ENCODE measurements at places on chromosomes 2 and 18.

DNA sequence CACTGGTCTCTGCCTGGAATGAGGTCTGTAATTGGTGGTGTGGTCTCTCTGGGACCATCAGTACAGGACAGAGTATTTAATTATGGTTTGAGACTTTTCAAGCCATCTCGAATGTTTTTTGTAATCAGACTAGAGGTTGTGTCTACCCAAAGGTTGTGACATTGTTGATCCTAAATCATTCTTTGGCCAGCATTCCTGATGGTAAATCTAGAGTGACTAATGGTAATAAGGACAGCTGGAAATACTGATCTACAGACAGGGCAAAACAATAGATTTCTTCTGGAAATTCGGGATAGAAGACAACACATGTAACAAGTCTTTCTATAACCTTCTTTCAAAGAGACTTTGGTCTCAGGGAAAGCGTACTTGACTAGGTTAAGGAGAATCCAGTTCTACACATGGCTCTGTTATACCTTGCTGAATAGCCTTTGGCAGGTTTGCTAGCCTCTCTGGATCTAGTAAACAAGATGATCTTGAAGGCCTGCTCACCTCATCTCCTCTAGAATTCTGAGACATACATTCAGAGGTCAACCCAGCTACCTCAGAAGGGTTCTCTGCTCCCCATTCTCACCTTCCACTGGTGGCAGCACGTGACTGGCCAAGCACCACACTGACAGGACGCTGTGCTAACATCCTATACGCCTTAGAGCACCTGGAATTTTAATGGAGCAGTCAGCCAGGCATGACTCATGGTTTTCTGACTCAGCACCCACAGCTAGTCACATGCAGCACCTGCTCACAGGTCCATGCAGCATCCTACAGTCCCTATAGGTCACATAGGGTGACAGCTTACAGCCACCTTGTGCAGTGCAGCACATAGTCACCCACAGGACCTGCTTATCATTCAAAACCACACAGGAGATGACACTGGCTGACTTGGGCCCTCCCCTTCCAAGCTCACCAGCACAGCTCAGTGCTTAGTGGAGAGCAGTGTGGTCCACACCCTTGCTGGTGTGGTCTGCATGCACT, 12.2 kb downstream of the PLB1 start:
- DNase-seq = no peak

DNA sequence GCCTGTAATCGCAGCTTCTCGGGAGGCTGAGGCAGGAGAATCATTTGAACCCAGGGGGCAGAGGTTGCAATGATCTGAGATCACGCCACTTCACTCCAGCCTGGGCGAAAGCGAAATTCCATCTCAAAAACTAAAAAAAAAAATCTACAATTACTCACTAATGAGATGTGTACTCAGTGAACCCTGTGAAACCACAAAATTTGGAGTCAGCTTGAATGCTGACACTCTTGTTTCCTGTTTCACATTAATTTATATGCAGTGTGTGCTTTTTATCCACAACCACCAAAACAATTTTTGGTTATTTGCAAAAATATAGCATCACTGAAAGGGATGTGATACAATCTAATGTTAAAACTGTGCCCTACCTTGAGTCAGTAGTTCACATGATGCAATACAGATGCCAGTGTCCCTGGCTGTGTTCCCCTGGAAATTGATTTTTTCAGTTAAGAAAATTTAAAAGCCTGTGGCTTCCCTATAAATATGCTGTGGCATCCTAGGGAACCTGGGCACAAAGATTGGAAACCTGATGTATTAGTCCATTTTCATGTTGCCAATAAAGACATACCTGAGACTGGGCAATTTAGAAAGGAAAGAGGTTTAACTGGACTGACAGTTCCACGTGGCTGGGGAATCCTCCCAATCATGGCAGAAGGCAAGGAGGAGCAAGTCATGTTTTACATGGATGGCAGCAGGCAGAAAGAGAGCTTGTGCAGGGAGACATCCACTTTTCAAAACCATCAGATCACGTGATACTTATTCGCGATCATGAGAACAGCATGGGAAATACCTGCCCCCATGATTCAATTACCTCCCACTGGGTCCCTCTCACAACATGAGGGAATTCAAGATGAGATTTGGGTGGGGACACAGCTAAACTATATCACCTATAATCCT, 337.5 kb upstream of the NT5C1B start:
- DNase-seq = no peak

DNA sequence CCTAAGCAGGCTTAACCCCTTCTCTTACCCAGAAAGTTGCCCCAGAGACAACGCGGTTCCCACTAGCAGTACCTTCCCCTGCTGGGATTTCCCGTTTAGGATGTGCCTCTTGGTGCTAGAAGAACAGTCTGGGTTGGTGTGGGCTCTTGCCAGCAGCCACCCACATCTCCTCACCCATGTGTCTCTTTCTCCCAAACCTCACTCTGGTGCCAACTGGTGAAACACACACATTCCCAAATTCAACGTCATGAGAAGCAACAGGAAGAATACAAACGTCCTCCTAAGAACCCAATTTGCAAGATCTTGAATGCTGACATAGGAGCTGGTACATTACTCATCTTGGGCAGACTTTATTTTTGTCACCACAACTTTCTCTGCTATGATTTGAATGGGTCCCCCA, 36.2 kb downstream of the DIPK1C start:
- DNase-seq = no peak

DNA sequence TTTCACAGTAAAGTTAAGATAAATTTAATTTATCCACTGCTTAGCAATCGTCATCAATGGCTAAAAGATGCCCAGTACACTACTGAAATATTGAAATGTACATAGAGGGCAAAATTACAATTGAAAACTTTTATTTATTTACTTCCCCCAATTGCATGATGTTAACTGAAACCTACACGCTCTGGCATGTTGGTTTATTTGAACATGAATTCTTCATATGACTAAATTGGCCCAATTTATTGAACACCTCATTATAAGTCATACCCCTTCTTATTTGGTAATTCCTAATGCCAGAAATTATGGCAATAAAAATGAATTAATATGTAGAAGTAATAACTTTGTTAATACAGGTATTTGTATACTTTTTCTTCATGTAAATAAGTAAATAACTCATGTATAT, 183.0 kb upstream of the ZC3H15 start:
- no peak for DNase-seq

GRCh38 chr18:70301667-70302066, 12.8 kb downstream of the SOCS6 start:
- no peak for DNase-seq

DNA sequence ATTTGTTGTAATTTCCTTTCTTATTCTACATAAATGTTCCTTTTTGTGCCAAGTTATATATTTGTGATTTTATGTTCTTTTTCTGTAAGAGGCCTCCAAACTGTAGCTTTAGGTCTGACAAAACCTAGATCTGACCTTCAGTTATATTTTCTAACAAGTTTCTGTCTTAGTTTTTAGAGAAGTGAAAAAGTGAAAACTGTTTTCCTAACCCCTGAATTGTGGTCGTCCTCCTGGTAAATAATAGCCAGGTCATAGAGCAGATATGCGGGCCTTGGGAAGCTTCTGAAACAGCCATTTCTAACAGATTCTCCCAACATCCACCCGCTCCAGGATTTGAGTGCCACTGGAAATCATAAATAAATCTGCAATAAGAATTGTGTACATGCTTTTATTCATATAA, 398.4 kb upstream of the CWC22 start:
- DNase-seq = no peak

DNA sequence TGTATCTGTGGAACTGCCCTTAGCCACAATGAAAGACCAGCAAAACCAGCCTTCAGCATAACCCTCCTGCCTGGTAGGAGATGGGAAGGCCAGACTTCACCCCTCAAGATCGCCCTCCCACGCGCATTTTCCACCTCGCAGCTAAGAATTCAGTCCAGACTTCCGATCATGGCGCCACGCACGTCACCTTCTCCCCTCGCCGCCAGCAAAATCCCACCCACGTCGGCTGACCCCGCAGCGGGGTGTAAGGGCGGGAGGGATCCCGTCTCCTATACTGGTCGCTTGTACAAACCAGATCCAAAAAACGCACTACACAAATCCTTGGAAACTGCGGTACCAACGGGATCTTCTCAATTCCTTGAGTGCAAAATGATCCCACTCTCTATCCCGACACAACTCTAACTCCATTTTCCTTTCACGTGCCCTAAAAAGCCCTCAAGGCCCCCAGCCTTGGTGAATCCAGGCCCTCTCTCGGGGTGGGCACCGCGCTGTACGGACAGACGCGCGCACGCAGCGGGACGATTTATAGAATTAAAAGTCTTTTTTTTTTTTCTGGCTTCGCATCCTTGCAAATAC, 1.0 kb upstream of the BMPR2 start:
- DNase-seq = peak; percentile 52

DNA sequence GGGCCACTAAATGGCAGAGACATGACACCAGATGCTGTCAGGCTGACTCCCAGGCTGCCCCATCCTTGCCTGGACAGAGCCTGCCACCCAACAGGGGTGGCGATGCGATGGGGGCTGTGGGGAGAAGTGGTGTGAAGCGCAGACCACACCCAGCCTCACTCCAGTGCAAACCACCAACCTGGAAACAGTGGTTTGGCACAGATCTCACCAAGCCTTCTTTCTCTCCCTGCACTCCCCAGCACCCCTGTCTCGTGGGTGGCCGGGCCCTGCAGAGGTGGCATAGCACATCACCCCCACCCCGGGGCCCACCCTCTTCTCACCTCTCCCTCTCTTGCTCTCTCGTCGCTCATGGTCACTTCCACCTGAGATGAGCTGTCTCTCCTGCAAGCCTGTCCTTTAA, 32.6 kb downstream of the CIB4 start:
- peak; percentile 48 for DNase-seq

DNA sequence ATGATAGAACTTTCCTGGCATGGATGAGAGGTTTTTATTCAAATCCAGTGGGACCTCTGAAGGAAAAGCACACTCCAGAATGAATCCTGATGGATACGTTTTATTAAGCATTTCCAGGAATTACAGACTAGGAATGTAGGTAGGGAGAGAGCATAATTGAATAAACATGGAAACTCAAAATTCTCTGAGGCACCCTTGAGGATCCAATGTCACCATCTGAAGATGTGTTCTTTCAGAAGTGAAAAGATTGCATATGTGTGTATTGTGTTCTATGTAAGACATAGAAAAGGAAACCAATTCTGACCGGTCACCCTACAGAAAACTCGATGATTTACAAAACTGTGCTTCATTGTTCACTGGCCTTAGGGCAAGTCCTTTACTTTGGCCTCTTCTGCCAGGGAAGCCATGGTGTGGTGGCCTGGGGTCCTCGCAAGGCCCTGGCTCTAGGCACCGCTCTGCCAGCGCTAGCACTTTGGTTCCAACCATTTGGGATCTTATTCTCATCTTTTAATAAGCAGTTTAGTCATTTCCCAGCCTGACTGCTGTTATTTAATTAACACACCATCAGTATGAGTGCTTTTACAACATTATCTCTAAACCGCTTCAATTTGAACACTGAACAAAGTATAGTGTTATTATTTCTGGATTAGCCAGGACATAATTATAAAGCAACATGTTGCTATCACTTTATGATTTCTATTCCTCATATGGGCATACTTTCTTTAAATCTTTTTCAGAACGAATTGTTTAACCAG, 4.5 kb upstream of the GKN1 start:
- no peak for DNase-seq

DNA sequence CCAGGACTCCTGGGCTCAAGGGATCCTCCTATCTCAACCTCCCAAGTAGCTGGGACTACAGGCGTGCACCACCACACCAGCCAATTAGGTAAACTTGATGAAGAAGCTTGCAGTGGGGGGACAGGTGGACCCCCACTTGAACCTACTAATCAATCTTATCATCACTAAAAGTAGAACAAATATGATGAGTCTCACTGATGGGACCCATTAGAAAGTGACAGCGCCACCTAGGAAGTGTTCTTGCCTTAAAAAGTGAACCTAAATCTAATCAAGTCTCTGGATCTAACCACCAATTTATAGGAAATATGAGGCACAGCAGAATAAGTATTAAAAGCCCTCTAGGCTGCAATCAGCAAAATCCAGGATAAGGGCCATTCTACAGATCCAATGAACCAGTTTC, 79.2 kb downstream of the BIN1 start:
- DNase-seq = no peak

DNA sequence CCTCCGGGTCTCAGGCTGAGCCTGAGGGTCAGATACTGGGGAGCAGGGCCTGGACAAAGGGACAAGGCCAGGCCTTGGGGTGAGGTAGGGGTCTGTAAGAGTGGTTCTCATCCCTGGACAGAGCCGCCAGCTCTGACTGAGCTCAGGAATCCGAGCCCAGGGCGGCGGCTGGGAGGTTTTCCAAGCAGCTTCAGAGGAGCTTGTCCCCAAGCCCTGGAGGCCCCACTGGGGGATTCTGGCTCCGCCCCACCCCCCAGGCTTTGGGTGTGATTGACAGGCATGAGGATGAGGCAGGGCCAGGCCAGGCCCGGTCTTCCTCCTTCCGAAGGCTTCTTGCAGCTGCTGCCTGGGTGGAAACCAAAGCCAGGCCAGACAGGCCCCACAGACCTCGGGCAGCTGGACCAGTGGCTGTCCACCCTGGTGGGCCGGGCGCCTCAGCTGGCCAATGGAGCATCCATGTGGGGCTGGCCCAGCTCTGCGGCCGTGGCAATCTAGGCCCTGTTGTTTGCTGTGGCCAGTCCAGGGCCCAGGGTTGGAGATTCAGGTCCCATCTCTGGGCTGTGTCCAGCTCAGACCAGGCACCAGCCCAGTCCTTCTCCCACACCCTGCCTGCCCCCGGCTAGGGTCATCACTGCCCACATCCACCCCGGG, 23.1 kb upstream of the GPC1 start:
- DNase-seq = peak; percentile 65

GRCh38 chr2:175236930-175237329, 55.4 kb upstream of the ATP5MC3 start:
- DNase-seq = no peak

DNA sequence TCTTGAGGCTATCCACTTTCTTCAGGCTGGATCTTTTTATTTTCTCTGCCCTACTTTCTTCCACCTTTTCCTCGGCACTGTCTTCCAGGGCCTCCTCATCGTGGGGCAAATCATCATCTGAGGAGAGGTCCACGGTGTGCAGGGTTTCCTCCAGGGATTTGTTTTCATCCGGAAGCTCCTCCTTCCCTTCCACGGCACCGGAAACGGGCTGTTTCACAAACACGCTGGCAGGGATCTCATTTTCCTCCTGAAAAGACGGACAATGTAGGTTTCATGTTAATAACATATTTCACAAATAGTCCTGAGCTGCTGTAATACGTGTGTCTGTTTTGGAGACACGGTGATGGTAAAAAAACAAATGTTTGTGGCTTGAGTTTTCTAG, 10.4 kb downstream of the CAVIN2 start:
- no peak for DNase-seq
